Stromal cell of bone marrow (primary cell): ENCODE measurements at places on chromosomes 3 and 15.

GRCh38 chr15:89673165-89673512 is 6.0 kb downstream of the PLIN1 start:
- DNase-seq: no peak

GRCh38 chr3:156218353-156218744 is 98.0 kb downstream of the KCNAB1 start:
- no peak for DNase-seq

- DNase-seq: no peak
Observed at GRCh38 chr3:143172795-143173145, 53.2 kb downstream of the CHST2 start.

DNA sequence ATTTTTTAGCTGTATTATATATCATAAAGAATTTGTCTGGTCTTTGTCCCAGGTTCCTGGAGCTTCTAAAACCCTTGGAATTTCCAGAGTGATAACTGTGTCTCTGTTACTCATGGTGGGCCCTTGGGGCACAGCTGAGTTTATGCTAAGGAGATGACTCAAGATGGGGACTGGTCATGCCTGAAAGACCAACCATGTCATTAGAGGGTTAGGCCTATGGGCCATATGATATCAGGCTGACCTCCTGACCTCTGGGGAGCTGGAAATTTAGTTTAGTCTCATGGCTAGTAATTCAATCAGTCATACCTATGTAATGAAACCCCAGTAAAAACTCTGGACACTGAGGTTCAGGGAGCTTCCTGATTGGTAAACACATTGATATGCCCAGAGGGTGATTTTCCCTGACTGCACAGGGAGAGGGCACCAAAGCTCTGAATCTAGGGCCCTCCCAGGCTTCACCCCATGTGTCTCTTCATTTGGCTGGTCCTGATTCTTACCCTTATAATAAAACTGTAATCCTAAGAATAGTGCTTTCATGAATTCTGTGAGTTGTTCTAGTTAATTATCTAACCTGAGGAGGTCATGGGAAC is 69.6 kb downstream of the EEFSEC start:
- no peak for DNase-seq

DNA sequence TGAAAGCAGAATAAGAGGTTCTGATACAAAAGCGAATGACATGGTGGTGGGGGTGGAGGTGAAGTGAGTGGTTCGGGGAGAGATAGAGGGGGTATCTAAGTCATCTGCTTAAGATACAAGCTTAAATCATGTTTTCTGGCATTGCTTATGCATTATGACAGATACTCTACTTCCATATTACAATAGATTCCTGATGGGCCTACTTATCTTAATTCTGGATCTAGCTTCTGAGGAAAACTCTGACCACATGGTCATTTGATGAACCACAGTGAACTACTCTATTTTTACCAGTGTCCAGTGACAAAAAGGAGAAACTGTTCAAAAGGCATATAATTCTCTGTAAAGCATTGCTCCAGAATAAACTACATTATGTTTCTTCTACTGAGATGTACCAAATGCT is 673.7 kb upstream of the CCDC54 start:
- DNase-seq: no peak

GRCh38 chr3:66010739-66011655 is 27.7 kb downstream of the MAGI1 start:
- no peak for DNase-seq

DNA sequence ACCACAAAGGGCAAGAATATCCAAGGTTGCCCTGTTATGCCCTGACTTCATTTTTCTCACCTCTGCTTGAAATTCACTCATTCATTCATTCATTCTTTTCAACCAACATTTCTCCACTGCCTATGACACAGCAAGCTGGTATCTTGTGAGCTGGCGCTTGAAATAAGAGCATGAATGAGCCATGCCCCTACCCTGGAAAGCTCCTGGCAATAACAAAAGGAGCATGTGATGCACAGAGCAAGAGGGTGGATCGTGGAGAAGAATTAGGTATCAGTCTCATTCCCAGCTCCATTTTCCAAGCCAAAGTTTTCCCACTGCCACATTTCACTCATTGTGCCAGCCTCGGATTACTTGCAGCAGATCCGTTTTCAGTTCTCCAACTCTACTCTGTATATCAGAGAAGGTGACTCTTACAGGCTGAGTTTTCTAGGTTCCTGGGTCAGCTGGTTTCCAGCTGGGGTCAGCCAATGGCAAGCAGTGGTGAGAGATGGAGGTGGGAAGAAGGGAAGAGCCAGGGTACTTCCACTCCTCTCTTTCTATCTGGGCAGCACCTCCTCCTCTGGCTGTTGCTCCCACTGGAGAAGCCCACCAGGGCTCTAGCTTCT is 144.8 kb downstream of the SUCLG2 start:
- no peak for DNase-seq

GRCh38 chr3:138124188-138124587 is 8.0 kb downstream of the A4GNT start:
- DNase-seq: no peak

DNA sequence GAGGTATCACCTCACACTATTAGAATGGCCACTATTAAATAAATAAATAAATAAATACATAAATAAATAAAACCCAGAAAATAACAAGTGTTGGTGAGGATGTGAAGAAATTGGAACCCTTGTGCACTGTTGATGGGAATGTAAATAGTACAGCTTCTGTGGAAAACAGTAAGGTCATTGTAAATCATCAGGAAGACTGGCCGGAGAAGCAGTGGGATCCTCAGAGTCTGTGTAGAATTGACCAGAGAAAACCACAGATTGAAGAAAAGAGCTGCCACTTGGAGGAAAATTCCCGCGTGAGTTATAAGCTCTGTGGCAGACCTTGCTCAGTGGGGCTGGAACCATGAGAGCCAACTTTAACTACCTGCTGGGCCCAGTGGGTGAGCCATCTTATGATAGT is 92.0 kb downstream of the RAD18 start:
- no peak for DNase-seq

DNA sequence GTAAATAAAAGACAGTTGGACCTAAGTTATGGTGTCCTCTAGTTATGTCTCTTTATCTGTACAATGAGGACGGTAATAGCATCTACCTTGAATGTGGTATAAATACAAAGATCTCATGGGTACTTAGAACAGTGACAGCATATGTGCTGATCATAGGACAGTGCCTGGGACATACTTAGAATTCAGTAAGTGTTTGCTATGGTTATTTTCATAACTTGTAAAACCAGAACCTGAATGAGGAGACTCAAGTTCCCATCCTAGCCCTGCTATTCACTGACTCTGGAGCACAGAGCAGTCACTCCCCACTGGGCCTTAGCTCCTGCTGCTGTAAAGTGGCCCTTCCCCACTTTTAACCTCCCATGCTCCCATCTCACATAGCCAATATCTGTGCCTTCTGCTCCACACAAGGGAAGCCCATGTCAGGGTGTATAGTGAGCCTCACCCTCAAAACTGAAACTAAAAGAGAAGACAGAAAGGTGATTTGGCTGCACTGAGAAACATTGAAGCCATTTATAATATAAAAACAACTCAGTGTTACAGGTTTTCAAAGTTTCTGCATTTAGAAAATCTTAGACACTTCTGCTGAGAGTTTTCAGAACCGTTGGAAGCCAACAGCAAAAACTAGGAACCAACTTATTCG is 225.4 kb upstream of the UBE2E2 start:
- no peak for DNase-seq

DNA sequence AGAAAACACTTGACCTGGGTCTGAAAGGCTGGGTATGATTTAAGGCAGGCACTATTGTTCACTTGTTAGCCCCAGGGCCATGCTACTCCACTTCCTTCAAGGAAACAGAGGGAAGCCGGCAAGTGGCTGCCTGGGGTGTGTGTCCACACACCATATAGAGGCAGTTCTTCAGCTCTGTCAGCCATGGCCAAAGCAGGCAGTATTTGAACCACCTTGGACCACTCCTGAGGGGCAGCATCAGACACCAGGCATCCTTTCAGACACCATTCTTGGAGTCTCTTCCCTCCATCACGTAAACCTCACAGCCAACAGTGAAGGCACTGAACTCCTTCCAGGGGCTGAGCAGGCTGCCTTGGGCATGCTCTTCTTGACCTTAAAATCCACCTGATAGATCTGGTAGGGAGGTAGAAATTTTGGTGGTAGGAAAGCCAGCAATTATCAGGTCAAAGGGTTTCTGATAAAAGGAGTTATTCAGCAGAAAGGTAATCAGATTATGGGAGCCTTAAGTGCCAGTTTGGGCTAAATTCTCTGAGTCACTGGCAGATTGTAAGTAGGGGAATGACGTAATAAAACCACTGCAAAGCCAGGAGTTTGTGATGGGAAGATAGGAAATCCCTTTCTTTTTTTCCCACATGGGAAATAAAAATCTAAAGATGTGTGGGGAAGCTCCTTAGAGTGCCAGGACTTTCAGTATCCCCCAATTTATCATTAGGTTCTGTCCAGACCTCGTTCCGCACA is 20.2 kb downstream of the TGFBR2 start:
- peak; percentile 50 for DNase-seq

DNA sequence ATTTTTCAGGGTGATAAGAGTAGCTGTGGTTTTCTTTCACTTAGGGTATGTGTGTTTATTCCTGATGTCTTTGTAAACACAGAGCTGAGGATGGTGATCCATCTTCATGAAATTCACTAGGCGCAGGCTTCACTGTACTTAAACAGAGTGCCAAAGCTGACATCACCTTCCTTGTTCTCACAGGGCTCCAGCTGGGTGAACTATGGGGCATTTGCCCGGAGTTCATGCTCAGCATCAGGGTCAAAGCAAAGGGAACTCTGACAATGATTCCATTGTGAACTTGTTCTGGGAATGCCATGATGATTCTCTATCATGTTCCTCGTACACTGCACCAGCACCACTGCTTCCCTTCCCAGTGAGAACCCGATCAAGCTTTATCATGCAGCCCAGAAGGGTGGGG is 184.8 kb upstream of the P2RY1 start:
- DNase-seq: no peak

- DNase-seq: no peak
Observed at GRCh38 chr15:63457379-63457778, 47.0 kb upstream of the USP3 start.

DNA sequence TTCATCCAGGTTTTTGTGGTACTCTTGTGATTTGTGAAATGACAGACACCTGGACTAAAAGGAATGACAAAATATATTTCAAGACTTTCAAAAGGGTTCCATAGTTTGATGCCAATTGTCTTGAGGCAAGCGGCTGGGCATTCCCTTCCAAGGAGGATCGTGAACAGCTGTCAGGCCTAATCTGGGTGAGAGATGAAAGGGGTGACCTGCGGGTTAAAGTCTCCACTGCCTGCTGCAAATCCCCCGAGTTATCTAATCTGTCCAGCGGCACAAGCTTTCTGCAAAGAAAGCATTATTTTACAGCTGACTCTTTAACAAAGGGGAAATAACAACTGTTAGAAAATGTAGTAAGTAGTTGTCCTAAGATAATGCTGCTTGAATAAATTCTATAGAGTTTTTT is 128.7 kb upstream of the MB21D2 start:
- DNase-seq: no peak

DNA sequence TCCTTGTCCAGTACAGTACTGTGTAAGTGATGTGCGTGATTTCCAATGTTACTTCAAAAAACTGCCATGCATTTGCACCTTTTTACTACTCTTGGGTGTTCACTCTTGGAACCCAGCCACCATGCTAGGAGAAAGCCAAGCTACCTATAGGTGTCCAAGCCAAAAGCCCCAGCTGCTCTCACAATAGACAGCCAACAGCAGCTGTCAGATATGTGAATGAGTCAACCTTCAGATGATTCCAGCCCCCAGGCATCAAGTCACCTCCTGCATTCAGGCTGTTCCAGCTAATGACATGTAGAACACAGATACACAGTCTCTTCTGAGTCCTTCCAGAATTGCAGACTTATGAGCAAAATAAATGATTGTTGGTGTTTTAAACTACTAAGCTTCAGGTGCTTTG is 417.7 kb upstream of the TGFBR2 start:
- no peak for DNase-seq

GRCh38 chr3:12553921-12554391 is 2.9 kb upstream of the MKRN2 start:
- DNase-seq: no peak

- DNase-seq: peak; percentile 89
Observed at GRCh38 chr15:57769266-57769665, 62.8 kb downstream of the POLR2M start.
